Temporal lobe (tissue), 4 donors: ENCODE measurements at places on chromosomes 6 and 20. TPM values are rescaled to one million over a fixed set of nuclear protein-coding genes. Genes with fewer than 3 reads are reported as not detected.

MUCL3 gene
- total RNA-seq: not detected

MRAP2 gene
- total RNA-seq: 2.5 TPM

RING1 gene
- total RNA-seq: 16.7 TPM

CASS4 gene
- total RNA-seq: 0.49 TPM

THEMIS gene
- 0.25 TPM for total RNA-seq

ASIP gene
- not detected for total RNA-seq

C6orf58 gene
- 0.25 TPM for total RNA-seq

C20orf141 gene
- total RNA-seq: not detected

TFAP2D gene
- 0.49 TPM for total RNA-seq

STX16 gene
- total RNA-seq: 34.2 TPM

NOTCH4 gene
- total RNA-seq: 4.4 TPM

OR2H2 gene
- not detected for total RNA-seq

GPANK1 gene
- 8.9 TPM for total RNA-seq

KCNB1 gene
- total RNA-seq: 9.3 TPM

KCNK16 gene
- total RNA-seq: not detected

PAQR8 gene
- total RNA-seq: 13.8 TPM

MOXD1 gene
- 30.5 TPM for total RNA-seq

ISM1 gene
- total RNA-seq: 0.74 TPM

STMN3 gene
- total RNA-seq: 102 TPM

NR2E1 gene
- 10.8 TPM for total RNA-seq

IPCEF1 gene
- 10.1 TPM for total RNA-seq

KCNQ5 gene
- 17.2 TPM for total RNA-seq

PPIL6 gene
- 21.1 TPM for total RNA-seq

CENPB gene
- 31.0 TPM for total RNA-seq

ACOT13 gene
- total RNA-seq: 2.7 TPM

DEFB125 gene
- not detected for total RNA-seq

CDH26 gene
- total RNA-seq: 2.5 TPM

OR10C1 gene
- not detected for total RNA-seq

DNAAF9 gene
- 36.9 TPM for total RNA-seq

LINC00237 gene
- total RNA-seq: 2.7 TPM

MYT1 gene
- total RNA-seq: 8.1 TPM

CDSN gene
- total RNA-seq: not detected

MYL9 gene
- 0.49 TPM for total RNA-seq

GSTA3 gene
- not detected for total RNA-seq

TSHZ2 gene
- total RNA-seq: 2.0 TPM

CLDN20 gene
- total RNA-seq: not detected

SLC22A7 gene
- total RNA-seq: 0.25 TPM

VIP gene
- 3.0 TPM for total RNA-seq

CNR1 gene
- 265 TPM for total RNA-seq

PRSS35 gene
- 6.9 TPM for total RNA-seq

PRKN gene
- 6.1 TPM for total RNA-seq

VSTM2L gene
- total RNA-seq: 164 TPM
